ENCODE measurements at places on chromosomes 3 and 15.

- DNase-seq: no peak
Measured at GRCh38 chr3:71791634-71792033, 6.7 kb upstream of the PROK2 start.

GRCh38 chr3:16618721-16619120 lies 13.5 kb upstream of the DAZL start:
- DNase-seq: peak; percentile 52

- DNase-seq: no peak
Measured at GRCh38 chr15:61613729-61614128, 384.6 kb upstream of the RORA start.

DNA sequence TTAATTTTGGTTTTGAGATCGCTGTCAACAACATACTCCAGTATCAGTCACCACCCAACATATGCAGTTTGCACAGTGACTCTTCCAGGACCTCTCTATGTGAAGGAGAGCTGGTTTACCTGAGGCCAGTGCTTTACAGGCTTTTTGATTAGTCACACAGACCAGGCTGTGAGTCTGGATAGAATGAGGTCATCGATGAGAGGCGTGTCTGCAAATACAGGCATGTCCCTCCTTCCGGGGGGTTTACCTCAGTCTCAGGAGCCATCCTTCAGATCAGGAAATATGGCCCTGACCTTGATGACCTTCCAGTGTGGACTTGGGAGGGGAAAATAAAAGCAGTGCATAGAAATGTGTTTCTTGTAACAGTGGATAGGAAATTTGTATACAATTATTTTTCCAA lies 46.9 kb downstream of the KBTBD12 start:
- peak; percentile 30 for DNase-seq

GRCh38 chr3:13713396-13713795 lies 164.5 kb downstream of the FBLN2 start:
- DNase-seq: no peak

DNA sequence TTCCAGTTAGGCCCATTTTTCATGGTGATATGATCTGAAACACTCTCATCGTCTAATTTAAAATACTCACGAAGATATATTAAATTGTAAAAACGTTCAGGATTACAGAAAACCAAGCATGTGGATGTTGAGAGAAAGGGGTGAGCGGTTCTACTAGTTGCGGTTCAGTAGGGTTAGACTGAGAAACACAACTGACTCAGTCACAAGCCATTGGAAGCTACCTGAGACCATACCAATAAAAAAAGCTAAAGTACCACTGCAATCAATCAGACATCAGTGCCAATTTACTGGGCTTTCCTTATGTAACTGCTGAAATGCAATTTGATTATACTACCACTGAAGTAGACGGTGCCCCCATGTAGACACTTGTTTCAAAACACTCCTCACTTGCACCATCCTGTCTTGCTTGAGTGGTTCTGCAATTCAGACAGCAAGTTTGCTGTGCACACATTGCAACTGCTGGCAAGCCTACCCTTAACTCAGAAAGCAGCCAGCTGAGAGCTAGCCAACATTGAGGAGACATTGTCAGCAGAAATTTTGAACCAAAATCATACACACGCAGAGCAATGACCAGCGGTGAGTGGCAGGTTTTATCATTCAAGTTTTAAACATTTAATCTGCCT lies 368.7 kb upstream of the ARHGEF26 start:
- no peak for DNase-seq

DNA sequence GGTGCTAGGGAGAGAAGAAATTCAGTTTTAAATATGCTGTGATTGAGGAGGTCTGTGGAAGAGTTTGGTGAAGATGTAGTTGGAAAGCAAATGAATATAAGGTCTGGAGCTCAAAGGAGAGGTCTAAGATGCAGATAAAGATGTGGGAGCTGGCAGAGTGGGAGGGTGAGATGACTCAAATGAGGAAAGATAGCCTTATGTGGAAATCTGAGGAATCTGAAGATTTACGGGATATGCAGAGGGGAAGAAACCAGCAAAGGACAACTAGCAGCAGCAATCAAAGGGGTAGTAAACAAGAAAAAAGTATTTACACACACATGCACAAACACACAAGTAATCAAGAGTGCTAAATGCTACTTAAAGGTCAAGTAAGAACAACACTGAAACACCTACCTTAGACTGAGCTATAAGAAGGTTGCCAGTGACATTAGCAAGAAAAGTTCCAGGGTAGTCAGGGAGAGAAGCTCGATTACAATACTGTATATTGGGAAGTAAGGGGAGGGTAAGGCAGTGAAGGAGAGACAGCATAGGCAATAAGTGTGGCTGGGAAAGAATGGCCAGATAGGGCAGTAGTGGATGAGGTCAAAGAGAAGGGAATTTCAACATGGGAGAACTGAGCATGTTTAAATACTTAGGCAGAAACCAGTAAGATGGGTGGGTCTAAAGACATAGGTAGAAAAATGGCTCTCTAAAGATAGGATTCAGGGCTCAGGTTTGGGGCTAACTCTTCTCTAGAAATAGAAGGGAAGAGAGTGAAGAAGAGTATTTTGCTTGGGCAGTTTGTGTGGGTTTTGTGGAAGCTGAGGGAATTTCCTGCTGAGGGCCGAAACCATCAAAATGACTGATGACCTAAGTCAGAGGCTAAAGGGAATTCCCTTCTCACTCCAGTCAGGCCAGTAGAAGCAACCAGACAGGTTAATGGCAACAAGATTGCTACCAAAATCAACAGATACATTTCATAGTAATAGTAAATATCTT lies 8.9 kb downstream of the CMTM6 start:
- DNase-seq: no peak

GRCh38 chr3:58535531-58536500 lies 1.2 kb downstream of the ACOX2 start:
- DNase-seq: no peak

- DNase-seq: no peak
Measured at GRCh38 chr3:46416811-46417510, 9.9 kb downstream of the CCRL2 start.

- DNase-seq: no peak
Measured at GRCh38 chr15:50321680-50322210, 33.3 kb downstream of the GABPB1 start.

DNA sequence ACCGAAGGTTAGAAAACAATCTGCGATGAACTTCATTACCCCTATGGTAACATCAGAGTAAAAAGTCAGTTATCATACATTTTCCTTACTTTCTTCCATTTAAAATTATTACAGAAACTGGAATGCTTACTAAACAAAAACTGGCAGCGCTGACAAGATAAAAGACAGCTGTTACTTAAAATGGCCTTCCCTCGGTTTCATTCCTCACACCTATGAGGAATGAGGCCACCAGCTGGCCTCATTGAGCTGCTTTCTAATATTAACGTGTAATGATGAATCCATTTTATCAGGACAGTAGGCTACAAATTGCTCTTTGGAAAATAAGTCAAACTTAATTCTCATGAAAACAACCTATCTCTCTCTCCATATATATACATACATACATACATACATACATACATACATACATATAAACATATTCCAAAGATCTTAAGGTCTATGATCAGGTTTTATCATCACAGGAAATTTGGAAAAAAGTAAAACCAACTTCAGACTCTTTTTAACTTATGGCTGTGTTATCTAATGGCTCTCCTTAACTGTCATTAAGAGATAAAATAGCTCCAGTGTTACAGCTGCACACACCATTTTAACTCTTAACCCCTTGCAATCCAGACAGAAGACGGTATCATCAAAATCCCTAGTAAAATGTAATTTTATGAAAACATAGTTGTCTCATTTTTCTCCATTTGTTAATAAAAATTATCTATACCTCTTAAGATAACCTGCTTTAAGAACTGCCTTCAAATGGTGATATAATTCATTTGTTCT lies 5.2 kb downstream of the CCNL1 start:
- DNase-seq: no peak

DNA sequence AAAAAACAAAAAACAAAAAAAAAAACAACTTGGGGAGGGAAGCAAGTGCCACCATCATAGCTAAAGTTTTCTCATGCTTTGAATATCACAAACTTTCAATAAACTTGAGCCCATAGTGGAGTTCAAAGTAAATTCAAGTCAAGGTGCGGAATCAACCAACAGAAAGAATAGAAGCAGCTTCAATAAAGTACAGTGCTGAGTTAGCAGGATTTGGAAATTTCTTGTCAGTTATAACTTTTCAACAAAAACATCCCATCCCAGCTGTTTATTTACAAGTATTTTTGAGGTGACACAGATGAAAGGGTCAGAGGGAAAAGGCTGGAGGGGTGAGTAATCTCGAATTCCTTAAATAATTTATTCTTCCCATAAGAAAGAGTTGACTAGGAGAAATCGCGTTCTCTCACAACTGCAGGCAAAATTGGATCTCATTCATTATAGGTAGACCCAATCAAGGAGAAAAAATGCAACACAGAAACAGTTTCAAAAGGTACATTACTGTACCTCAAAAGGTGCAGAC lies 477.4 kb upstream of the RASGRP1 start:
- no peak for DNase-seq

DNA sequence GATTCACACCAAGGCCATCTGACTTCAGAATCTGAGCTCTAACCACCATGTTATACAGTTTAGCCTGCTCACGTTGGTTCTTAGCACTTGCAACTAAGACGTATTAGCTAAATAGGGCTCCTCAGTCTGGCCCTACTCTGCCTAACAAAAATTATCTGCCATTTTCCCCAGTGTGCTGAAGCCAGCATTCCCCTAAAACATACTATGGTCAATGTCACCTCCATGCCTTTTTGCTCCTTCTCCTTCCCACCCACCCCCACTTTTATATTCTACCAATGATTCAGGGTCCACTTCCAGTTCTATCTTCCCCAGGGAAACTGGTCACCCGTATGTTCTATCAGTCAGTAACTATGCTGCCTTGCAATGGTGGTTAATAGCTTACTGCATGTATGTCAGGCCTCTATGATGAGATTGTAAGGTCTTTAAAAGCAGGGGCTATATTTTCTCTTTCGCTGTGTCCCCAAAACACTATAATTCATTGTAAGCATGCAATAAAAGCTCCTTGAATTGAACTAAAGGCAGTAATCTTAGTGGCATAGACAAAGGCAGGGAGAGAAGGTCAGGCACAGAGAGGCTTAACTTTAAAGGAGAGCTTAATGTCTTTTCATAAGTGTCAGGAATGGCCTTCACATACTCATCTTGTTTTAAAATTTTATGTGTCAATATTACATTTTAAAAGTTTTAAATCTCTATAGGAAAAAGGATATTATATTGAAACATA lies 23.3 kb downstream of the POPDC2 start:
- no peak for DNase-seq

DNA sequence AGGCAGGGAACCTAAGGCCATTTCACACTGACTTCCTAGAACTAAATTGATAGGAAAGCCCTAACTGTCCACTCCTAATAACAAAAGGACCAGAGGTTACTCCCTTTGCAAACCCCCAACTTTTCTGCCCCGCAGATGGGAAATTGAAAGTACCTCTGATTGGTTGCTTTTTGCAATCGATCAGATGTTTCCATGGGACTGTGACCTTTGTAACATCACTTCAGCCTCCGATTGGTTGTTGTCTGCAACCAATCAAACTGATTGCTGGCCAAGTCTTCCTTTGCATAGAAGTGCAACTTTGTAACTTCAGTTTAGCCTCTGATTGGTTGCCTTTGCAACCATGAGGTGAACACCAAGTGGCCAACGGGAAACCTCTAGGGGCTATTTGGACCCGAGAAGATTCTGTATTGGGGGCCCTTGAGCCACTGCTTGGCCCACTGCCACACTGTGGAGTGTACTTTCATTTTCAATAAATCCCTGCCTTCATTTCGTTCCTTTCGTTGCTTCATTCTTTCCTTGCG lies 11.3 kb upstream of the KNL1 start:
- no peak for DNase-seq

DNA sequence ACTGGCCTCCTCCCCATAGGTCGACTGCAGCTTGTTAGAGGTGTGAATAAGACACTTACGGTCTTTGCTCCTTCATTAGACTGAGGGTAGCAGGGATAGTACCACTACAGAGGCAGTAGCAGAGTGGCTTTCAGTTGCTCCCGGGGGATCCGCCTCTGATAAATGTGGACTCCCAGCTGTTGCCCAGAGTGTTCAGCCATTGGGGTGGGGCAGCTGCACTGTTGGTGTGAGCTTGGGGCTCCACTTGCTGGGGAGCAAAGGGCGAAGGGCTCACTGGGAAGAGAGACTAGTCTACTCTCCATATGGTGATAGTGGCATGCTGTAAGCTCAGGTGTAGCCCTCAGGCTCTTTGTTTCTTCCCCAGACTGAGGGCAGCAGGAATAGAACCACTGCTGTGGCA lies 239.1 kb downstream of the LRRN1 start:
- no peak for DNase-seq

DNA sequence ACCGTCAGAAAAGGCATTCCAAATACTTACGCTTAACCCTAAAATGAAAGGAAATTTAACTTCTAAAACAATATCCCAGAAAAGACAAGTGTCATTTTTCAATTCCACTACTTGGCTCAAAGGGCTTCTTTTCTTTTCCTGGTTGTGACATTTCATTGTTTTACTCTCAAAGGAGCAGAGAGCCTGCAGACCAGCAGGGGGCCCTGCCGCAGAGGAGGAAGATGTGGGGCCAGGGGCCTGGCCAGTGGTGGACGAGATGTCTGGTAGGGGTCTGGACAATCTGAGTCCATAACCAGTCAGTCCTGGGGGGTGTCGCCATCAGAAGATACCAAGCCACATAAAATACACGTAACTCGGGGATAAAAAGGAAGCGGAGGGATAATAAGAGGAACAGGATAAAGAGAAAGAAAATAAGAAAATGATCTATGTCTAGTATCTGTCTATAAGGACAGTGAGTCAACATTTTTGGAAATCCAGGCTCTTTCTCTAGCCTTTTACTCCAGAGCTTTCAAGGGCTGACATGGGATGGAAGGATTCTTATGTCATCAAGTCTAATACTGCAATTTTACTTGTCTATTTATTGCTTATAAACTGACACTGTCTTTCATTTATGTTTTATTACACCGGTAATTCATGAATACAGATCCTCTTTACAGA lies 54.2 kb upstream of the ARHGEF3 start:
- peak; percentile 66 for DNase-seq

DNA sequence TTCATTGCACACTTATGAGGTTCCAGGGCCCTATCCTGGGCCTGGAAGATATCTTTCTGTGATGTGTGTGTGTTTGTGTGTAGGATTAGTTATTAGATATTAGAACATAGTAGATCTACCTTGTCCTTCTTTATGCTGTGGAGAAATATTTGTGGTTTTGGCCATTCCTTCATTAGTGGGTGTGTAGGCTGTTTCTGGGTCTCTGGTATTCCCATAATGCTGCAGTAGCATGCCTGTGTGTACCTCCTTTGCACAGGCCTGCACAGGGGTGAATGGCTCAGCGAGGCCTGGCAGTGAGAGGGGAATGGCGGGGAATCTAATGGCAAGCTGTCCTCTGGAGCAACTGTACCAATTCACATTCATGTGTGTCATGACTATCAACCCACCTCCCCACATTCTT lies 125.8 kb upstream of the MRPS22 start:
- no peak for DNase-seq

DNA sequence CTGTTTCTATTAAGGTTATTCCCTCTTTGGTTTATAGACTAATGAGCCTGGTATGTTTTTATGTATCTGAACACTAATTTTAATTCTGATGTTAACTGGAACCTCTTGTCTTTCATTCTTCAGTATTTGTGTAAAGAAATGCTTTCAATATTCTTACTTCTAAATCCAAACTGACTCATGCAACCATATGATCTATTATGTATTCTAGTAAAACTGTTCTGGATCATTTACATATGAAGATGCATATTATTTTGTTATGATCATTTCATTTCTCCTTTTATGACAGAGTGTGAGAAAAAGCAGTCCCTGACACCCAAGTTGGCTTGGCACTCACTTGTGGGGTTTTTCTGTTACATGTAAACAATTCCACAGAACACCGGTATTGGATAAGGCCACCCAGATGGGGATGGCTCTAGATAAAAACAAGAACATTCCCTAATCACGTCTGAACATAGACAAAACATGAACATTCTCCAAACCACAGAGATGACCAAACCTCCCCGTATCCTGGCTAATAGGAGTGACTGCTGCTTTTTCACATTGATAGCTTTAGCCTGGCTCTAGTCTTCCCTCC lies 72.2 kb upstream of the EPHB3 start:
- DNase-seq: no peak

Measured in kidney capillary endothelial cell (primary cell).